ENCODE measurements at places on chromosomes 16 and 17.

DNA sequence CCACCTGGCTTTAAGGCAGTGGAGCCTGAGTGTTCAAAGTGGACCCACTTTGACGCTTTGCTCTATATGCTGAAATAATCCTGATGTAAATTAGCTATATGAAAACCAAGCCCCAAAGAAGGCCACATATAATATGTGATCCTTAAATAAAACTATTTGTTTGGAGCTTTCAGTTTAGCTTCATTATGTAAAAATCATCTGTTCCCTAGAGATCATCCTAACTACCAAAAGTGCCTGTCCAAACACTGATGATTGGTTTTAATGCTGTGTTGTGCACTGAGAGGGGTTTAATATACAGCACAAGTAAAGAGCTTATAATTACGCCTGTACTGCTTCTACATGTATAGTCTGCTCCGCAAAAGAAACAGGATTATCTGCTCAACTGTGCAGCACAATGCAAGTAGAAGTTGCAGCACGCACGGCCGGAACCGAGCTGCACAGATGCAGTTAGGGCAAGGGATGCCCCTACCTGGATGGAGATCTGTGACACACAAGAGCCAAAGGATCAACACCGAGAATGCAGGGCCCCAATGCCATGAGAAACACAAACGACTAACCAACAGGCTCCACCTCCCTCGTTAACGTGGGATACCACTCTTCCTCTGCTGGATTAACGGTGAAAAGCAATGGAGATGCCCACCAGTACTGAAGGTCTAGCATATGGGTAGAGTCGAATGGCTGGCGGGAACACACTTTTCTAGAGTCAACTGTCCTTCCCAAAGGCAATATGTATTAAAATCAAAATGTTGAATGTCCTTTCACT is 20.5 kb downstream of the USP7 start:
- no peak for DNase-seq

GRCh38 chr17:4235372-4236279 is 28.2 kb downstream of the ANKFY1 start:
- no peak for DNase-seq

GRCh38 chr17:19486351-19487023 is 47.2 kb upstream of the SLC47A1 start:
- no peak for DNase-seq

DNA sequence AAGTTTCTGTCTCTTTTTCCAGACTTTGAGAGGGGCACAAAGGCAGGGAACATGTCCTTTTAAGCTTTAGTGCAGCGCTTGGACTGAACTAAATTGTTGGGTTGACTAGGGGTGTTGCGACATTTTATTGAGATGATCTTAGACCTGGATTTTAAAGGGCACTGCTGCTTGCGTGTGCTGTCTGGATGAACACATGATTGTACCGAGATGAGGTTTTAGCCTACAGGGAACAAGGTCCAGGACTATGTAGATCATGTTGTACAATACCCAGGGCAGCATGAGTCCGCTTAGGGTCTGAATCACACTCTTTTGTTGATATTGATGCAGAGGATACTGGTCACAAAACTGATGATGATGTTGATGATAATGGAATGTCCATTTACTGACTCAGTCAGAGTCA is 5.2 kb upstream of the RGS9 start:
- DNase-seq, result no peak

GRCh38 chr17:74433421-74434121 is 1.7 kb downstream of the GPRC5C start:
- peak; percentile 38 for DNase-seq

- DNase-seq, result no peak
Measured at GRCh38 chr17:73519011-73519410, 125.2 kb downstream of the SDK2 start.

DNA sequence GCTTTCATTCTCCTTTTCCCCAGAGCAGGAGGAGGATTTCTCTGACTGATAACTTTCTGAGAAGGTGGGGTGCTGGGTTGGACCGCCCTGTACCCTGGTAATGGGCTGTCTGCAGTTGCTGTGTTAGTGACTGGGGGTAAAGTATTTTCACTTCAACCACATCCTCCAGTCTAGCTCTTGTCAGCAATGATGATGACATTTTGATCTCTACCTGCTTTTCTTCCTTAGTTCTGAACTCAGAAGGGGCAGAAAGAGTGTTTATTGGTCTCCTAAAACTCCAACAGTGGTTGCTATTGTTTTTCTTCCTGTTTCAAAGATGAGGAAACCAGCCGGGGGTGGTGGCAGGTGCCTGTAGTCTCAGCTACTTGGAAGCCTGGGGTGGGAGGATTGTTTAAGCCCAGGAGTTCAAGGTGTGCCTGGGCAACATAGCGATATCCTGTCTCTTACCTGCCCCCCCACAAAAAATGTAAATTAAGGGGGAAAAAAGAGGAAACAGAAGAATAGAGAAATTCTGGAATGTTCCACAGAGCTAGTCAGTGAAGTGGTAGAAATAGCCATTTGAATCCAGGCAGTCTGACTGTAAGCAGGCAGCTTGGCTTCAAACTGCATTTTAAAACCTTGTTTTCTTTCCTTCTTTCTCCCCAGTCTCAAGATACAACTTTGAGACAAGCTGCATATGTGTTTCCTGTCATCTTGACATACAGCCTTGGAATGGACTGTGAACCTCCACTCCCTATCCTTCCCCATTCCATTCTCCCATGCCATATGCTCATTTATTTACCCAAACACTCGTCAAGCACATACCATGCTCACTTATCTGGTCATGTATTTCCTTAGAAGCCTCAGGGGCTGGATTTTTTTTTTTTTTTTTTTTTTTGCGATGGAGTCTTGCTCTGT is 3.3 kb upstream of the N4BP1 start:
- no peak for DNase-seq

DNA sequence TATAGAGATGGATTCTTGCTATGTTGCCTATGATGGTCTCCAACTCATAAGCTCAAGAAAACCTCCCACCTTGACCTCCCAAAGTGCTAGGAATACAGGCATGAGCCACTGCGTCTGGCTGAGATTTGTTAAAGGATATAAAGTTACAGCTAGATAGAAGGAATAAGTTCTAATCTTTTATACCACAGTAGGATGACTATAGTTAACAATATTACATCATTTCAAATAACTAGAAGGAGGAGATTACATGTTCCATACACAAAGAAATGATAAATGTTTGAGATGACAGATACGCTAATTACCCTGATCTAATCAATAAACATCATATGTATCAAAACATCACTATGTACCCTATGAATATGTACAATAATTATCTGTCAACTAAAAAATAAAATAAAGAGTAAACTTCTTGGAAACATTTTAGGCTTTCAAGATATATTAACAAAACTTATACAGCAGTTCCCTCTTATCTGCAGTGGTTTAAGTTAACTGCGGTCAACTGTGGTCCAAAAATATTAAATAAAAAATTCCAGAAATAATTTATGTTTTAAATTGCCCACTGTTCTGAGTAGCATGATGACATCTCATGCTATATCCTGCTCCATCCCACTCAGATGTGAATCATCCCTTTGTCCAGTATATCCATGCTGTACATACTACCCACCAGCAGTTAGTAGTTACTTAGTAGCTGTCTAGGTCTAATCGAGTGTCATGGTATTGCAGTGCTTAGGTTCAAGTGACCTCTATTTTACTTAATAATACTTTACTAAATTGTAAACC is 129.2 kb upstream of the NACA2 start:
- no peak for DNase-seq

GRCh38 chr17:19579192-19579761 is 45.6 kb downstream of the SLC47A1 start:
- peak; percentile 13 for DNase-seq

GRCh38 chr17:22265807-22266206 is 573.5 kb downstream of the KCNJ18 start:
- no peak for DNase-seq

DNA sequence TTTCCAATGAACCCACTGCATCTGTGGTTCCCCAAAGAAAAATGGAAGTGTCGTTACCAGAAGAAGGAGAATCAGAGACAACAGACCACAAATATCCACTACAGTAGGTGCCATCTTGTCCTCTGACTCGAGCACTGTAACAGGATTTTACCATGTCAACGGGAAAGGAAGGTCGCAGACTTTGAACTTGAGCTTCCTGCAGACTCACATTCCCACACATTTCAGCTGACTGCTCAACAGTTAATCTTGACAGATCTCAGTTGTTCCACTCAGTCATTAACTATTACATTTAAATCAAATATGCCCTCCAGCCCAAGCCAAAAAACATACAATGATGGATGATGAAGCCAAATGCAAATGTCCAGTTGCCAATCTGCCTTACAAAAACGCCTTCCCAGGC is 37.0 kb downstream of the GAS7 start:
- no peak for DNase-seq

DNA sequence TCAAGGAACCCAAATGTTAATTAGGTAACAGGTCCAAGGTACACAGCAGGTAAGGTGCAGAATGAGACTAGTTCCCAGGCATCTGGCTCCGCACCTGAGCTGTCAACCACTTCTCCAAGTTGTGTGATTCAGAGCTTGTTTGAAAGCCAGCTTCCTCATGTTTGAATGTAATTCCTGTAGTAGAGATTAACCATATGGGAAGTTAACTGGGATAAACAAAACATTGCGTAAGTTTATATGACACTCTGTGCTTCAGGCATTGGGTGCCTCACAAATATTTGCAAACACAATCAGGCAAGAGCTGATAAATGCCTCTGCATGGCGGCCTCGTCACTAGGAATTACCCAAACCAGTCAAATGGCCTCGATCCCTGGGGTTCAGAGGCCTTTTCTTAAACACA is 27.9 kb upstream of the CPHXL start:
- DNase-seq, result no peak

DNA sequence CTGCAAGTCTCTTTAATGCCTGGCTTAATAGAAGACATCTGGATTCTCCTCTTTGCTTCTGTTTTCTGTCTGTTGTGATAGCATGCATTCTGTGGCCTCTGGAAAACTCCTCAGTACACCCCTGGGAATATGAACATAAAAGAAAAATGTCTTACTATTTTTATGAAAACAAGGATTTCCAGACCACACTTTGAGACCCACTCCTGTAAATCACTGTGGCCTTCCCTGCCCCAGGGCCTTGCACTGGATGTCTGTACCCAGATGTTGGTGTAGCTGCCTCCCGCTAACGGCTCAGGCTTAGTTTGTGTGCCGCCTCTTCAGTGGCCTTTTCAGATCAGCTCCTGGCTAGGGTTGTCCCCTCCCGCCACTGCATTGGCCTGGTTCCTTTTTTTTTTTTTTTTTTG is 126.6 kb downstream of the SOCS1 start:
- DNase-seq, result no peak

DNA sequence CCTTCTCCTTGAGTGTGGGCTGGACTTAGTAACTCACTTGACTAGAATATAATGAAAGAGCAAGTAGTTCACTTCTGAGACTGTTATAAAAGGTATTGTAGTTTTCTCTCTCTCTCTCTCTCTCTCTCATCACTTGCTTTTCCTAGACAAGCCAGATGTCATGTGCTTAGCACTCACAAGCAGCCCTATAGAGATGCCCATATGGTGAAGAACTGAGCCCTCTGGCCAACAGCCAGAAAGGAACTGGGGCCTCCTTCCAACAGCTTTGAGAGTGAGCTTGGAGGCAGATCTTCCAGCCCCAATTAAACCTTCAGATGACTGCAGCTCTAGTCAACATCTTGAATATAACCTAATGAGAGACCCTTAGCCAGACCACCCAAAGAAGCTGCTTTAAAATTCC is 440.5 kb downstream of the GRIN2A start:
- no peak for DNase-seq

DNA sequence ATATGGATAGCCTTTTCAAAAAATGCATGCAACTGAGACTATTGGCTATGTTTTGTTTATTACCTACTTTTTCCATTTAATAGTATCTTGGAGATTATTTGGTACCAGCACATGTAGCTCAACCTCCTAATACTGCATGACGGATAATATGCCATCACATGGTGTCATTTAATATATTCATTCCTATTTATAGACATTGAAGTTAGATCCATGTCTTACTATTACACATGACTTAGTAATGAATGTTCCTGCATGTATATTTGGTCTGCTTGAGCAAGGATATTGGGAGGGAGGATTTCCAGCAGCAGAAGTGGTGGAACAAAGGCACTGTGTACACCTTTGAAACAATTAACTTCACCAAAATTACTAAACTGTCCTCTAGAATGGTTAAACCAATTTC is 561.3 kb downstream of the WWOX start:
- no peak for DNase-seq

- peak; percentile 33 for DNase-seq
Measured at GRCh38 chr16:22296225-22297113, 740 bp upstream of the POLR3E start.

GRCh38 chr17:4739122-4740024 is at the start of the genes CXCL16 and ZMYND15:
TSS of gene CXCL16 (minus strand) at chr17:4739928. CDS start at chr17:4739339, 589 bp downstream.
TSS of gene ZMYND15 (plus strand) at chr17:4739833. CDS start at chr17:4740549, 716 bp downstream.
- DNase-seq, result no peak

DNA sequence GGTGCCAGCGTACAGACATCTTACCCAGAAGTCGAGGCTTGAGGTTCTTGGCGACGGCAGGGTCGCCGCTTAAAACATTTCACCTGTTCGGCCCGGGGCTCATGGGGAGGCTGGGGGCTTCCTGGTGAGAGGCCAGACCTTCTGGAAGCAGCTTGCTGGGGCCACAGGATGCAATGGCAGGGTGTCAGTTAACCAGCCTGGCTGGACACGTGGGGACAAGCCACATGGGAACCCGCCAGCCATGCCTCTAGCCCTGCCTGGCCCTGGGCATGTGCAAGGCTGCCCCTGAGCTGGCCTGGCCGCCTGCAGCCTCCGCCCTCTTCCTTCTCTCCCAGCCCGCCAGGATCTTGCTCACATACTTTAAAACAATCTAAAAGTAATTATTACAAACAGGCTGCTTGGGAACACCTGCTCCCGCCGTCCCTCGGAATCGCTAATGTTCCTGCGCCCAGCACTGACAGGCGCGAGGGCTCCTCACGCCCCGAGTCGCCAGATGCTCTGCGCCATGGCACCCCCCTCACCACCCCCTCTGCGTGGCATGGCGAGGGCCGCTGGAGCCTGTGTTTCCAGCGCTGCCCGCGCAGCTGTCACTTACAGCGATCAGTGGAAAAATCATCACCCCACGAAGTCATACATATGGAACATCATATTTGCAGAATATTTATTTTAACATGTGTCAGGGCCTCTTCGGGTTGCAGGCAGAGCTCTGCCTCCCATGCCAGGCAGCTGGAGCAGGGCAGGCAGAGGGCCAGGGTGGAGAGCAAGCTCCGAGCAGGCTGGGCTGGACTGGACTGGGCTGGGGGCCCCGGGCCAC is 188.7 kb upstream of the GSE1 start:
- DNase-seq, result peak; percentile 34

DNA sequence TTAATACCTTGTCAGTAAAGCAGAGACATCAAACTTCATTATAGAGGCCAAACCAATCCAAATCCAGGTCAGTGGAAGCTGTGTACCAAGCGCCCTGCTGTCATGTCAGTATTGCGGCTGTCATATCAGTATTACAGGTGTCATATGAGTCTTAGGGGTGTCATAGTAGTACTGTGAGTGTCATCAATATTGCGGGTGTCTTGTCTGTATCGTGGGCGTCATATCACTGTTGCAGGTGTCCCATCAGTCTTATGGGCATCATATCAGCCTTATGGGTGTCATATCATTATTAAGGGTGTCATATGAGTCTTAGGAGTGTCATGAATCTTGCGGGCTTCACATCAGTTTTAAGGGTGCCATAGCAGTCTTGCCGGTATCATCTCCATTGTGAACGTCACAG is 6.0 kb upstream of the PRDM7 start:
- no peak for DNase-seq
